ENCODE measurements at places on chromosomes 2 and 18.

GRCh38 chr2:12819721-12820120, 103.0 kb downstream of the TRIB2 start:
- DNase-seq, result no peak

DNA sequence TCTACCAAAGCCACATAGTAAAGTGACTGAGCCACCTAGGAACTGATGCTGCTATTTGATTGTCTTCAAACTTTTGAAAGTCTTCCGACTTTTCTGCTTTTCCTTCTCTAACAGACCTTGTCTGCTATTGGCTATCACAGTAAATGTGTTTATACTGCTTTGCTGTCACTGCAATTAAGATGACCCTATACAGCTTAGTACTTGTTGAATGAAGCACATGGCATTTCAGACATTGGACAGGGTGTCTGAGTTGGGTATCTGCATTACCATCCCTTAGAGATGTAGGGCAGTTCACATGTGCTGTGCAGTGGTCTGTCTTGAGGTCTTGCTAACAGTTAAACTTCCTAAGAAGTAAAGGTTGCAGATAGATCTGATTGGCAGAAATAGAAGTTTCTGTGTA, 3.6 kb downstream of the WDR43 start:
- no peak for DNase-seq

- no peak for DNase-seq
Measured at GRCh38 chr2:239826376-239826775, 198.8 kb downstream of the NDUFA10 start.

- no peak for DNase-seq
Measured at GRCh38 chr2:47072728-47073191, 82.3 kb downstream of the STPG4 start.

GRCh38 chr2:159224061-159224813, 62.3 kb downstream of the WDSUB1 start:
- DNase-seq, result no peak

- DNase-seq, result no peak
Measured at GRCh38 chr2:207869784-207870778, 100.4 kb upstream of the FZD5 start.

DNA sequence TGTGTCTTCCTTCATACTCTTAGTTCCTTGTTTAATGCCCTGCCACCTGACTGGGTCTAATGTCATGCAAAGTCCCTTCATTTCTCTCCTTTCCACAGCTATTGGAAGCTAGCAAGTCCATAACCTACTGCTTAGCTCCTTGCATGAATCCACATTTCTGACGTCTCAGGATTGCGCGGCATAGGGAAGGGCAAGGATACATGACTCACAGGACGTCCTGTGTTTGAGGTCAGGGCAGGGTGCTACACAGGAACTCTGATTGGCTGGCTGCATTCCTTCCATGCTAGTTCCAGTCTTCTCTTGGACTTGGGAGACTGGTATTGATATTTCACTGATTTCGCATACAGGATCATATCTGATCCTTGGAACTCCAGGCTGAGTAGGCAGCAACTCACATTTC, 137.9 kb downstream of the CDH2 start:
- DNase-seq, result no peak

DNA sequence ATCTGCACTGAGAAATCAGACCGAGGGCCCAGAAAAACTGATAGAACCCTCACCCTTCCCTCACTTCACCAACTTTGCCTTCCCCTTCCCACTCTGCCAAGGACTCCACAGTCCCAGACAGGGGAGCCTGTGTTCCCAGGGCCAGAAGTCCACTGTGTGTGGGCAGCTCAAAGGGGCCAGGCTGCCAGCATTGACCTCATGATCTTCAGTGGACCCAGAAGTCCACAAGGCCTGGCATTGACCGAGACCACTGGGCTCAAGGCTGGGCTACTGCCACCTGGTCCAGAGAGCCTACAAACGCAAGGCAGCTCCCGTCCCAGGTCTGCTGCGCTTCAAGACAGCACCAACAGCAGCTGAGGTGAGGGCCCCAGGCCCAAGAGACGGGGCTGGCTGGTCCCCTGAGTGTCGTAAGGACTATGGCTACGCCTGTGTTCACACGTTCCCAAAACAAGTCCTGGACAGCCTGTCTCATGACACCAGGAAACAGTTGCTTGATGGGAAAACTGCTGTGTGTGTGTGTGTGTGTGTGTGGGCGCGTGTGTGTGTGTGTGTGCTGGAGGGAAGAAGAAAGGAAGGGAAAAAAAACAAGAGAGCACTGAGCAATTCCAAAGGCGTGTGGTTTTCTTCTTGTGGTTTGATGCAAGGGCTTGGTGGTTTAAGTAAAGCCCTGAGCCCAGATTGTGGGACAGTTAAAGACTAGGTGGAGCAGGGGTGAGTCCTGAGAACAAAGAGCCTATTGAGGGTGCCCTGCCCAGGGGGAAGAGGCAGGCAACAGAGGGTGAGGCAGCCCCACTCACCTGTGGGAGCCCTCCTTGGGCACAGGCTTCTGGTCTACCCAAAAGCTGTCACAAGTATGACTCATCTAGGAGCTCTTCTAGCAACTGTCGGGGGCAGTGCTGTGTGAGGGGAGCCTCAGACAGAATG, 46.6 kb upstream of the ZBTB7C start:
- DNase-seq, result peak; percentile 25

DNA sequence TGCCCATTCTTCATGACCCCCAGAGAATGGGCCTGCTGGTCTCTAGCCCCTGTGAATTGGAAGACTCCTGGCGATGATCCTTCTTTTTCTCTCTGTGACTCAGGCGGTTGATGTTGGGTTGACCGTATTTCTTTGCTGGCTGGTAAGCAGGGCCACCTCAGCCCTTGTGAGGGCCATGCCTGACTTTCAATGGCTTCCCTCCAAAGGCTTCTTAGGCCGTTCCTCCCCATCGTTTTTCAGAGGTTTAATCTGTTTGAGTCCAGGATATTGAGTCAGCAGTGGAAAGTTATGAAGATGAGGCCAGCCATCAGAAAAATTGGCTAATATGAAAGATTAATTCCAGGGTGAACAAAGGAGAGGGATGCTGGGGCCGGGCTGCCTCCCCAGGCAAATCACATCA, 13.6 kb downstream of the HPCAL1 start:
- DNase-seq, result no peak

GRCh38 chr2:45436456-45436855, 174.6 kb downstream of the SRBD1 start:
- no peak for DNase-seq

- no peak for DNase-seq
Measured at GRCh38 chr2:54469484-54470053, 13.4 kb downstream of the SPTBN1 start.

GRCh38 chr18:80234398-80234797, 12.9 kb downstream of the PARD6G start:
- no peak for DNase-seq

DNA sequence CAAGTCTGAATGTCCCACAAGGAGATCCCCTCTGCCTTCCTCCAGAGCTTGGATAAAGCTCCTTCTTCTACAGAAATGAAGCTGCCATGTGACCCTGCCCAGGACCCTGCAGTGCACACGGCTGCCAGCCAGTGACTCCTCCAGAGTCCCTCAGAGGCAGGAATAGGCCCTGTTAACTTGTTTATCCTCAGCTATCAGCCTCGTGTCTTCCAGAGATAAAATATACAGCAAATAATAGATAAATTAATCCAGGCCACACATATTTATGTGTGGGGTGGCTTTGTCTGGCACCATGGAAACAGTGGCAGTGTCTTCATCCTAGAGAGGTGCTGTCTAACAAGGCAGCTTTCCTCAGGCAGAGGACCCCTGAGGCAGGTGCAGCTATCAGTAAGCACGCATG, 66.7 kb downstream of the TMEM18 start:
- DNase-seq, result no peak

DNA sequence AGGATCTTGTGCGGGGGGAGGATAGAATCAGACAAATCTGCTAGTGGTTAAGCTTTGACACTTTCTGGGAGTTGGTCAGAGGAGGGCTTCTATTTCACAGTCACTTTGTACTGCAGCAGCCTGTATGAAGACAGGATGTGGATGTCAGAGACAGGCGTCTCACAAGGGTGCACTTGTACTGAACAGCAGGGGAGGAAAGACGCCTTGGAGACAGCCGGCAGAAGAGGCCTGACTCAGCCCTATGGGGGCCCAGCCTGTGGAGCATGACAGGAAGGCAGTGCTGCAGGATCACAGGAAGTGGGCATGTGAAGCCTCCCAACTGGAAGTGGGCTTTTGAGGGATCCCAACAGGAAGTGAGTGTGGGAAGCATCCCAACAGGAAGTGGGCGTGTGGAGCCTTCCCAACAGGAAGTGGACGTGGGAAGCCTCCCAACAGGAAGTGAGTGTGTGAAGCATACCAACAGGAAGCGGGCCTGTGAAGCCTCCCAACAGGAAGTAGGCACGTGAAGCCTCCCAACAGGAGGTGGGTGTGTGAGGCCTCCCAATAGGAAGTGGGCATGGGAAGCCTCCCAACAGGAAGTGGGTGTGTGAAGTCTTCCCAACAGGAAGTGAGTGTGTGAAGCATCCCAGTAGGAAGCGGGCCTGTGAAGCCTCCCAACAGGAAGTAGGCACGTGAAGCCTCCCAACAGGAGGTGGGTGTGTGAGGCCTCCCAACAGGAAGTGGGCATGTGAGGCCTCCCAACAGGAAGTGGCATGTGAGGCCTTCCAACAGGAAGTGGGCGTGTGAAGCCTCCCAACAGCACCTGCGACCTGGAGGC, 212.3 kb downstream of the SNTG2 start:
- peak; percentile 14 for DNase-seq

DNA sequence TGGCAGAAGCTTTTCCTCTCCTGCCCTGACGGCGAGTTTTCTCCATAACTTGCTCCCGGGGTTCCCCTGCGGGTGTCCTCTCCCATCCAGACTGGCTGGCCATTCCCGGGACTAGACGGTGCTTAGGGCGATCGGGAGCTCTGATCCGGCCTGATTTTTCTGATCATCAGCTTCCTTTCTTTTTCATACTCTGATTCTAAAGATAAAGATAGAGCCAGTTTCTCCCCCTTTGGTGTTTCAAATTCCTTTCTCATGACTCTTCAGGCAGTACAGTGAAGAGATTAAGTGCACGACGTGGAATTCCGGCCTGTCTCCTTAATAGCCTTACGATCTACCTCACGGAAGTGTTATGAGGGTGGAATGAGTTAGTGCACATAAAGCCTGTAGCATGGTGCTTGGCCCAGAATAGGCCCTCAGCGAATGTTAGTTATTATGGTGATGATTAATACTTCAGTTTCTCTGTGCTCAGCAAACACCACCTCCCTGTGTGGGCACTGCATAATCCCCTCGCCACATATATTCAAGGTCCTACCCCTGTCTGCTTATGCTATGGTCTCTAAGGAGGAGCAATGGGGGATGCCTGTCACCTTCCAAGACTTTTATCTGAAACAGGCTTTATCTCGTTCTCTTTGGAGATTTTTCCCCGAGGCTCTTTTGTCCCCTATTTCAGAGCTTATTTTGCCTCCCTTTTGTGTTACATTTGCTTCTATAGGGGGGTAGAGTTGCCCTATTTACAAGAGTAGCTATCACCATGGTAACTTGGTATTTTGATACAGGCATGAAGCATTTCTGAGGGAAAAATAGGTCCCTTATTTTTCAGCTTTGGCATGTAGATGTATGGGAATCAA, 254.8 kb downstream of the CDH2 start:
- DNase-seq, result no peak

- no peak for DNase-seq
Measured at GRCh38 chr2:1736045-1736444, 8.3 kb downstream of the PXDN start.

- no peak for DNase-seq
Measured at GRCh38 chr18:49843131-49843530, 29.8 kb upstream of the ACAA2 start.

DNA sequence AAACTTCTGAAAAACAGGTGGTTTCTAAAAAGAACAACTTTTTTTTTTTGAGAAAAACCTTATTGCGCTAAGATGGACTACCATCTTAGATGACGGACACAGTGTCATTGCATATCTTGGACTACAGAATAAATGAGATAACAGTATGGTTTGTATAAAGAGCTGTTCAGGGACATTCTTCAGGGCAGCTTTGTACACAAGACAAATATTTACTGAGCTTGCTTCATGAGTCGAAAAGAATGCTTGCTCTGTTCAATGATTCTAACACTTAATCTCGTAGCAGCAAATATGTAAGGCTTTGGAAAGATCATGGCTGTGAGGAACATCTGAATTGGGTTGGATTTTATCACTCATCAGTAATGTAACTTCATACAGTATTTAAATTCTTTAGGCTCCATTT, 282.5 kb upstream of the CWC22 start:
- no peak for DNase-seq

- DNase-seq, result no peak
Measured at GRCh38 chr2:233936089-233936488, 18.9 kb downstream of the TRPM8 start.

DNA sequence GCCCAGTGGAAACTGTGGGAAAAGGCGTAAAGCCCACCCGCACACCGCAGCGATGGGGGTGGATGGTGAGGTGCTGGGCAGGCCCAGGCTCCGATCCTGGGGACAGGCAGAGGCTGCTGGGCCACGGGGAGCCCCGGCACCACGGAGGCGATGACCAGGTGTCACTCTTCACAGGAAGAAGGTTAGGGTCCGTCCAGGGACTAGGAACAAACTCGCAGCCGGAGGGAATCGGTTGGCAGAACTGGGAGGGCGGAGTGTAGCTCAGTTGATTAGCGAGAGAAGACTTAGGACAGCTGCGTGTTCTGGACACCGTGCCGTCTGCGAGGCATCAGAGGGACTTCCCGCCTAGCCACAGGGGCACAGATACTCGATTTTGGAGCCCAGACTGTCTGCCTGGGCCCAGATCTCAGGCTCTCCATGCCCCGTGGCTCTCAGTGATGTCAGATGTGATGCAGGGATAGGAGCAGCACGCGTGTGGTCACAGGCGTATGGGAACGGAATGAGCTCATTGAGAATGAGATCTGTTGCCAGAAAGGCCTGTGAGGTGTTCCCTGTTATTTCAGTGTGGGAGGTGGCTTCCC, 16.1 kb upstream of the ALLC start:
- DNase-seq, result no peak
